Stimulated activated CD4-positive, alpha-beta T cell treated with anti-CD3 and anti-CD28 coated beads, Interleukin-1b, Interleukin-23, amount 100 ng/mL, for 4 hours (primary cell): ENCODE measurements at places on chromosomes 3 and 15.
A peak's percentile ranks its signal among the peaks of the same experiment; 100 is the strongest.

GRCh38 chr3:170907637-170908234 is 701 bp downstream of the EIF5A2 start:
- no peak for DNase-seq

- no peak for DNase-seq
These were observed 455.3 kb upstream of the NAALADL2 start for GRCh38 chr3:174403831-174404230.

DNA sequence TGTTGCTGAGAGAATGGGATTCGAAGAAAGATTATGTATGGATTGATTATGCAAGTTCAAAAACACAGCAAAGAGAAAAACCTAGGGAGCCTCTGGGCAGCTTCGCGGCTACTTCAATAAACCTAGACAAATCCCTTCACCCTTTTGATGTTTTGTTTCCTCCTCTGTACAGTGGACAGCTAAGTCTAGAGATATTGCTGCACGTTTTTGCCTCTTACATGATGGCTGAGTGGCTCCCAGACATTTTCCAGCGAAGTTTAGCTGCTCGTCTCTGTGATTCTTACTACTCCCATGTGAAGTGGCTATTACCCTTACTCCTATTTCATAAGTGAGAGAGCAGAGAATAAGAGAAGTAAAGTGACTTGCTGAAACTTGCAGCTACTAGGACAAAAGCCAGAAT is 695.0 kb upstream of the GRM7 start:
- no peak for DNase-seq

DNA sequence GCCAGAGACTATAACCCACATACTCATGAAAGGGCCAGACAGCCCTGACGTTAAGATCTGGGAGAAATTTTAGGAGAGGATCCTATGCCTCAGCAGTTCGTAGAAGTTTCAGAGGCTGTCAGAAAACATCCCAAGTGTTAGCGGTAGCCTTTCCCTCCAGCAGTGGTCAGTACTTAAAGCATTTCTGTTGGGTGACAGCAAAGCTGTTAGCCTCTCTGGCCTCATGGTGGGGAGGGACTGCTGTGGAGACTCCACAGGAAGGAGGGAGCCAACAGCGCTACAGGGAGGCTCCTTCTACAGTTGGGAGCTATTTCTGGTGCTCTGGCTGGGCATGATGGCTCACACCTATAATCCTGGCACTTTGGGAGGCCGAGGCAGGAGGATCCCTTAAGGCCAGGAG is 27.4 kb downstream of the IDH2 start:
- no peak for DNase-seq

GRCh38 chr15:95557226-95558046 is 773.1 kb upstream of the NR2F2 start:
- DNase-seq, result no peak

DNA sequence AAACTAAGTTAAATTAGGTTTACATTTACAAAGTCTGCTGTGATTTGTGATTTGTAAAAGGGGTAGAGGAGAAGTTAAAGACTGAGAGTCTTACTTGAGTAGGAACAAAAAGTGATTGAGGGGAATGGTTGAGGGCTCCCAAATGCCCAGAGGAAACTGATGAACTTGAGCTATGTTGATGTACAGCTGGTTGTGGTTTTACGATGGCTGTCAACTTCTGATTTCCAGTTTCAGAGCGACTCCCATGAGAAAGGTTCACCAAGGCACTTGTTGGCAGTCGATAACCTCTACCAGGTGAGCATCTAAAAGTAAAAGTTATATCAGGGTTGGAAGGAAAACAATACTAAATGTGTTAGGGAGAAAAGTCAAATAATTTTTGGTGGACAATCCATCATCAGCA is 91.0 kb downstream of the XRN1 start:
- no peak for DNase-seq

GRCh38 chr3:85572426-85572825 is 613.6 kb downstream of the CADM2 start:
- no peak for DNase-seq

DNA sequence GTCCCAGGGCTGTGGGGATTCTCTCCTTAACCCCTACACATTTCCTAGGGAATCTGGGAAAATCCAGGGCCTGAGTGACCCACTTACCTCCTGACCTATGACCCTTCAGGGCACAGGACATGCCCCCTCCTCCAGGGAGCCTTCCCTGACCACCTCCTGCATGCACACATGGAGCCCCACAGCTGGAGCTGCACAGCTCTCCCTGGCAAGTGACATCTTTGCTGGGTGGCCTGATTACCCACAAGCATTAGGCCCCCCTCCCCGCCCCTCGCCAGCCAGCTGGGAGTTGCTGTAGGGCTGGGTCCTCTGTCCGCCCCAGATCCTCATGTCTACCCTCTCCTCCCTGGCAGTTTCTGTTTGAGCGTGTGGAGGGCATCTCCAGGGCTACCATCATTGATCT is 21.4 kb downstream of the HDAC11 start:
- DNase-seq, result no peak

DNA sequence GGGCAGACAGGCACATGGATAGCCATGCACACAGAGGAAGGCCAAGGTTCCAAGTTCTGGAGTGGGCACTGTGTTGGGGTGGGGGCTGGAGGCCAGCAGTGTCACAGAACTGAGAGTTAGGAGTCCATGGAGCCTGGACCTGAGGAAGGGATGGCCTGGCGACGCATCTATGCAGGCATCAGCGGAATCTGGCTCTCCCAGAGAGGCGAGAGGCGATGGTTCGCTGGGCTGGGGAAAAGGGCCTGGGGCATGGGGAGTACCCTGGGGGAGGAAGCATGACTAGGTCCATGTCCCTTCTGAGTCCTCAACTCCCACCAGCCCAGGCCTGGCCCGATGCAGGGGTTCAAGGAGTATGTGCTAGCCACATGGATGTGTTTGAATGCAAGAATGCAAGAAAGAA is 192.8 kb upstream of the LINGO1 start:
- no peak for DNase-seq

GRCh38 chr3:108113975-108114374 is 23.1 kb upstream of the CD47 start:
- DNase-seq, result no peak

DNA sequence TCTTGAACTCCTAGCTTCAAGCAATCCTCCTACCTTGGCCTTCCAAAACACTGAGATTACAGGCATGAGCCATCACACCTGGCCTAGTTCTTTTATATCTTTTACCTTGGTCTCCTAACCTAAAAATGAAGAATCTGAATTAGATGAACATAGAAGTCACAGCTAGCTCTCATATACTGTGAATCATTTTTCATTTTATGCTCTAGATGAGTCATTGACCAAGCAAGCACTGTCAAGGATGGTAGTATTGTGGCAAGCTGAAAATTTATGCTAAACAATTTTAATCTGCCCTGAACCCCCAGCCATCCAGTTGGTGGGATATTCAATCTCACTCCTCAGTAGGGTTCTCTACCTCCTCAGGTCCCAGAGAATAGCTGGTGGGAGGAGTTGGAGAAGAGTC is 48.3 kb upstream of the DNAJC13 start:
- no peak for DNase-seq

GRCh38 chr3:177886501-177886900 is 649.7 kb upstream of the KCNMB2 start:
- DNase-seq, result no peak

DNA sequence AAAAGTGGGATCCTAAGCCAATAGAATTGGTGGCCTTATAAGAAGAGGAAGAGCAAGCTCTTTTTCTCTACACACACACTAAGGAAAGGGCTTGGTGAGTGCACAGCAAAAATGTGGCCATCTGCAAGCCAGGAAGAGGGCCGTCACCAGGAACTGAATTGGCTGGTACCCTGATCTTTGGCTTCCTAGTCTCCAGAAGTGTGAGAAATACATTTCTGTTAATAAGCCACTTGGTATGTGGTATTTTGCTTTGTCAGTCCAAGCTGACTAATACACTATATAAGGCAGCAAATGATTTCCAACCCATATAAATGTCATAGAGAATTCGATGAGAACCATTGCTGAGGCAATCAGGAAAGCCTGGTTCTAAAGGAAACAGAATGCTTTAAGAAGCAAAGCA is 816.3 kb upstream of the SEMA6D start:
- no peak for DNase-seq

DNA sequence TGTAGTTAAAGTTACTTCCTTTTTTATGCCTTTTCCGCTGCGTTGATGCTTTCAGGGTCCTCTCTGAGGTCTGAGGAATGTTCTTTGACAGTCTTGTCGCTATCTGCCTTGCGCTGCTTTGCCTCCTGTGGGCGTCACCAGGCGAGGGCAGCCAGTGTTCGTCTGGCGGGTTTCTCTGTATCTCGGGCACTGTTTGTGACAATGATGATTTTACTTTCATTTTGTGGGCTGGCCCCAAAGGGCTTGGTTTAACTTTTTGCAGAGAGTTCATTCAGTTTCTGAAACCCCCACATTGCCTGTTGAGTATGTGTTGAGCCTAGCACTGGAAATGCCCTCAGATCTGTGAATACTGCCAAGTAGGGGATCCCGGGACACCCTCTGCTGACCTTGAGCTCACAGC is 24.6 kb upstream of the SACM1L start:
- DNase-seq, result peak; percentile 55

DNA sequence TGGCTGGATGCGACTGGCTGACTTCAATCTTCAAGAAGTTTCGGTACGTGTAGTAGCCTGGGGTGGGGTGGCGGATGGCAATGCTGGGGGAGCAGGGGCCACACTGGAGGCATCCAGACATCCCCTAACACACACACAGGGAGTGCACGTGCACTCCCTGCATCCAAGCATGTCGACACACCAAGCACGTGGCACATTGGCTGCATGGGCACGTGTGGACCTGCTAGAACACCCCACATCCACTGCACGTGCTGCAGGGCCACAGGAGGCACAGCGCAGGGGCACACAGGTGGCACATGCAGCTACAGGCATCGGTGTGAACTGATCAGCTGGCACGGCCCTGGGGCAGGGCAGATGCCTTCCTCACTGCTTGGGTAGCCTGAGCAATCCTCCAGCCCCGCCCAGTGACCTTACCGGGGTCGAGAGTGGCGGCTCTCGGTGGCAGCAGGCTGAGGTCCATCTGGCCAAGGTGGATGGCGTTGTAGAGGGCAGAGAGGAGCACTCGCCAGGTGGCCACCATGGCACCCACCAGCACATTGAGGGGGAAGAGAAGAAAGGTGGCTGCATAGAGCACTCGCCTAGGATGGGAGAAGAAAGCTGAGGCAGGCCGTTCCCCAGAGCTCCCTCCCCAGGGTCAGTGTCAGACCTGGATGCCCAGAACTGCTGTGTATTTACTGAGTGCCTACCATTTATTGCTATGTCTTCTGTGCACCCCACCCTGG is 7.5 kb downstream of the ISLR start:
- DNase-seq, result no peak

DNA sequence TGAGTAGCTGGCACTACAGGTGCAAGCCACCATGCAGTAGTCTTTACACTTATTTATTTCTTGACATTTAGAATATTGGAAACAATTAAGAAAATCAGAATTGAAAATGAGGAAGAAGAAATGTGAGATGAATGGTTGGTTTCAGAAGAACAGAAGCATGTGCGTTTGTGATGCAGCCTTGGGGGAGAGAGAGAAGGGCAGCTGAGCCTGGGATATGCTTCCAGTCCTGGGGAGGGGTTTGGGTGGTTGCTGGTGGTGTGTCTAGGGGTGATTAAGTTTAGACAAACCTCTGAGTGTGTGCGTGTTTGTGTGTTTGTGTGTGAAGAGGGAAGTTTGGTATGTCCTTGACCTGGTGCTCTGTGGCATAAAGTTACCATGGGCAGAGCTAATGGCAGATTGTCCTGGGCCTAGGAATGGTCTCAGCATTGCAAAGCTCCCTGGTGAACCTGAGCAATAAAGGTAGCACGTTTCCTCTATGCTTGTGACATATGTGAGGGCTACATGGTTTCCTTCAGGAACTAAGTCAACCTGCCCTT is 35.6 kb downstream of the CTSH start:
- no peak for DNase-seq

DNA sequence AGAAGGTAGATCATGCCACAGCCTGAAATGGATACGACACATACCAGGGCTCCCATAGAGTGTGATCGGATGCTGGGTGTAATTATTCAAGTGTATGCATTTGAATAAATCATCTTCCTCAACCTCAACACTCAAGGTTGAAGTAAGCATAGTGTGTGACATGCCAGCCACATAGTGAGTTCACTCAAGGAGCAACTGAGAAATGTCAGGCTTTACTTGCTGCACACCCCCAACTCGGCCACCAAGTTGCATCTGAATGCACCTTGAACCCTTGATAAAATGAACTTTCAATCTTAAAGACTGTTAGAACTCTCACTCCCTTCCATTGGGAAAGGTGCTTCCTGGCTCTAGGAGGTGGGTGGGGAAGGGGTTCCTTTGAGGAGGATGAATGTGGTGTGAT is 121.3 kb downstream of the GHSR start:
- DNase-seq, result no peak

DNA sequence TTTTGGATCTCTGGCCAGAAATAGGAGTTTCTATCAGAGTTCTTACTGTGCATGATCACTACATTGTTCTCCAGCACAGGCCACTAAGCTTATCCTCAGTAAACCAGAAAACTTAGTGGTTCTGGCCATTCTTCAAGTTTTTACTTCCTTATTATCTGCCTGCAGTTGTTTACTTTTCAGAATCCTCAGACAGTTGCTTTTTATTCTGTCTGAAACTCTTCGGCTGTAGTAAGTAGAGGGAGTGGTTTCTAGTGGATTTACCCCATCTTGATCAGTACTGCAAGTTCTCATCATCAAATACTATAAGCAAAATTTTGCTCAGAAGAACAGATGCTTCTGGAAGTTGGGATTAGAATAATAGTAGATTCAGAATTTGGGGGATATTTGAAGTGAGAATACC is 193.0 kb upstream of the RARB start:
- DNase-seq, result no peak

GRCh38 chr15:51172193-51172592 is 77.5 kb upstream of the TNFAIP8L3 start:
- no peak for DNase-seq

GRCh38 chr15:99443056-99443756 is 122.6 kb upstream of the MEF2A start:
- no peak for DNase-seq

GRCh38 chr15:46316024-46316423 is 681.2 kb downstream of the SQOR start:
- no peak for DNase-seq

- DNase-seq, result no peak
These were observed 31.7 kb downstream of the TMEM212 start for GRCh38 chr3:171874879-171875278.
